ENCODE measurements at places on chromosomes 7 and 10. TPM values are rescaled to one million over a fixed set of nuclear protein-coding genes. Genes with fewer than 3 reads are reported as not detected.
A peak's percentile ranks its signal among the peaks of the same experiment; 100 is the strongest.

GRCh38 chr10:127648885-127649284 lies 88.1 kb upstream of the FOXI2 start:
- H3K4me1 ChIP-seq = no peaks in the 10 kb centered on the region
- DNase-seq = no peak
- no peaks in the 10 kb centered on the region for H3K27me3 ChIP-seq
- H3K4me3 ChIP-seq = no peak overlapping the region
- H3K36me3 ChIP-seq = no peaks in the 10 kb centered on the region

DNA sequence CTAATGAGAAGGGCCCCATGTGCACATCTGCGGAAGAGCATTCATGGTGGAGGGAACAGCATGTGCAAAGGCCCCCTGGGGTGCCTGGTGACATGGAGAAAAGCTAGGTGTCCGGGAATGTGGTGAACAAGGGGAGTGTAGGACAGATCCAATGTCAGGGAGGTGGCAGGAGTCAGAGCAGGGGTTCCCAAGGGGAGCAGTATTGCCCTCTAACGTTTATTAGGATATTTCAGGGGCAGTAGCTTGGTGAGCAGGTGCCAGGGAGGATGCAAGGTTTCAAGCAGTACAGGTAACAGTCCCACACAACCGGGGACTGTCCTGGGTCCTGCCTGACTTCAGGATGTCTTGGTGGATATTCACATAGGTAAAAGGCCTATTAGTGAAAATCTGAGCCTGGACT lies 209.6 kb downstream of the EMX2 start:
- no peaks in the 10 kb centered on the region for H3K36me3 ChIP-seq
- no peak overlapping the region for H3K4me3 ChIP-seq
- H3K27me3 ChIP-seq = no peaks in the 10 kb centered on the region
- no peak for DNase-seq

GRCh38 chr7:16645593-16646471 lies at the start of the genes ANKMY2 and BZW2:
Gene ANKMY2, minus strand, starts transcription at chr7:16645754. Its CDS starts 181 bp downstream, at chr7:16645573.
Gene BZW2, plus strand, starts transcription at chr7:16646181. Its CDS starts 19,263 bp downstream, at chr7:16665444.
- H3K27me3 ChIP-seq = no peaks in the 10 kb centered on the region
- peak; percentile 94 for DNase-seq
- peak within 1 kb of the TSS; percentile 91 for H3K27ac ChIP-seq
- H3K36me3 ChIP-seq = no peaks in the 10 kb centered on the region
- H3K4me1 ChIP-seq = no peaks in the 10 kb centered on the region

DNA sequence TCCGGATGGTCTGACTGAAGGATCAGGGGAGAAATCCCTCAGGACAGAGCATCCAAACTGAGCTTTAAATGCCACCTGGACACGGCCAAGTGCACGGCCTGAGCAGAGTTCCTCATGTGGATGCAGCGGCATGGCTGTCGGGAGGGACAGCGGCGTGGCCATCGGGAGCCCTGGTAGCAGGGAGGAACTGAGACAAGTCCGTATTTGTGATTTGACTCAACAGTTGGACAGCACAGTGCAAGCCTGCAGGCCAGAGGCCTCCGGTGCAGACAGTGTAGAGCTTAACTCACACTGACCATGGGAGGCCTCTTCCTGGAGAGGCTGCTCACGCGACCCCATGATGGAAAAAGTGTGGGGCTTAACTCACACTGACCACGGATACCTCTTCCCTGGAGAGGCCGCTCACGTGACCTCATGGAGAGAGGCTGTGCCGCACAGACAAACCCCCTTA lies 207.4 kb downstream of the DIP2C start:
- no peak overlapping the region for H3K4me3 ChIP-seq
- DNase-seq = no peak
- H3K27ac ChIP-seq = no peak overlapping the region
- no peaks in the 10 kb centered on the region for H3K27me3 ChIP-seq
- no peaks in the 10 kb centered on the region for H3K4me1 ChIP-seq

GRCh38 chr10:125859128-125859817 lies 21.8 kb downstream of the DHX32 start:
- no peaks in the 10 kb centered on the region for H3K4me1 ChIP-seq
- H3K27ac ChIP-seq = no peak overlapping the region
- no peak overlapping the region for H3K4me3 ChIP-seq
- H3K27me3 ChIP-seq = no peaks in the 10 kb centered on the region
- no peaks in the 10 kb centered on the region for H3K36me3 ChIP-seq

- no peak for DNase-seq
- no peaks in the 10 kb centered on the region for H3K4me1 ChIP-seq
- H3K27ac ChIP-seq = no peak overlapping the region
- H3K36me3 ChIP-seq = no peaks in the 10 kb centered on the region
- no peak overlapping the region for H3K4me3 ChIP-seq
Measured at GRCh38 chr7:141220263-141220880, 146.5 kb downstream of the TMEM178B start.

GRCh38 chr7:135553346-135553745 lies 4.4 kb upstream of the NUP205 start:
- H3K27me3 ChIP-seq = no peaks in the 10 kb centered on the region
- H3K27ac ChIP-seq = no peak overlapping the region
- H3K4me1 ChIP-seq = no peaks in the 10 kb centered on the region
- no peaks in the 10 kb centered on the region for H3K36me3 ChIP-seq

- H3K27ac ChIP-seq = no peak overlapping the region
- no peak overlapping the region for H3K4me3 ChIP-seq
- H3K27me3 ChIP-seq = no peaks in the 10 kb centered on the region
- H3K36me3 ChIP-seq = no peaks in the 10 kb centered on the region
- no peaks in the 10 kb centered on the region for H3K4me1 ChIP-seq
Measured at GRCh38 chr10:35711615-35712411, 69.7 kb upstream of the FZD8 start.

DNA sequence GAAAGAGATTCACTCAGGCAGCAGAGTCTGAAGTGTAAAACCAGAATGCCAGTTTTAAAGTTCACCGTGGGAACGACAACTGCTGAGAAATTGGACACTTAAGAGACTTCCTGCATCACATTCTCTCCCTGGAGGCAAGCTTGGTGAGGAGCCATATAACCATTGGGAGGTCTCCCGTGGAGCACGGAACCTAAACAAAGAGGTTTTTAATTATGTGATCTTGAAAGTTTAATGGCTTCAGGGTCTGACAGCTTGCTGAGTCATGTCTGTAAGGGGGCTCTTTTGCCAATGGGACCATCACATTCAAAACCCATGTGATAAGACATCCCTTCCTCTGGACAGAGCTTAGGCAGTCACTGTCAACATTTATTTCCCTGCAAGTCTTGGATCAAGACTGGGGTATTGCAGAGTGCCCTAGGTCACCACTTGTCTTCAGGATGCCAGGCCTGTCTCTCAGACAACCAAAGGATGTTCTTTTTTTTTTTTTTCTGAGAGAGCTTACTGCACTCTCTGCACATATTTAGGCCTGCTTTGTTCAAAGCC lies 674.4 kb downstream of the TYW1 start:
- no peak overlapping the region for H3K27ac ChIP-seq
- H3K4me1 ChIP-seq = no peaks in the 10 kb centered on the region
- no peaks in the 10 kb centered on the region for H3K27me3 ChIP-seq
- H3K4me3 ChIP-seq = no peak overlapping the region

GRCh38 chr7:73839743-73840714 lies 2.3 kb downstream of the METTL27 start:
- H3K4me3 ChIP-seq = no peak overlapping the region
- no peak overlapping the region for H3K27ac ChIP-seq
- H3K27me3 ChIP-seq = no peaks in the 10 kb centered on the region
- DNase-seq = no peak

DNA sequence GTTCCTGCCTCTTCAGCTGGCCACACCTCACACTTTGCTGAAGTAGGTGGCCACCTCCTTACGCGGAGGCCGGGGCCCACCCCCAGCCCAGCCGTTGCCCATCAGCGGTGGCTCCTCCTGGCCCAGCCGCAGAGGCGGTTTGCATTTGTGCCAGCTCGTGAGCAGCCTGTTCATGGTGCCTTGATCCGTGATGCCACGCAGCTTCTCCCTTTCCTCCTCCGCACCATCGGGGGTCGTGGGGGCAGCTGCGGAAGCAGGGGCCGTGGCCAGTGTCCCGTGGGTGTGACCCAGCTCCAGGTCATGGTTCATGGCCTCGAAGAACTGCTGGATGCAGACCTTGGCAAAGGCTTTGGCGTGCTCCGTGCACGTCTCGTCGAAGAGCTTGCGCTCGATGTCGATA lies 3.1 kb upstream of the CALHM2 start:
- H3K36me3 ChIP-seq = no peaks in the 10 kb centered on the region
- no peak overlapping the region for H3K27ac ChIP-seq

GRCh38 chr10:69723653-69724052 lies 78.1 kb upstream of the COL13A1 start:
- no peak for DNase-seq
- H3K27me3 ChIP-seq = no peaks in the 10 kb centered on the region
- no peaks in the 10 kb centered on the region for H3K4me1 ChIP-seq
- H3K36me3 ChIP-seq = no peaks in the 10 kb centered on the region
- no peak overlapping the region for H3K27ac ChIP-seq

DNA sequence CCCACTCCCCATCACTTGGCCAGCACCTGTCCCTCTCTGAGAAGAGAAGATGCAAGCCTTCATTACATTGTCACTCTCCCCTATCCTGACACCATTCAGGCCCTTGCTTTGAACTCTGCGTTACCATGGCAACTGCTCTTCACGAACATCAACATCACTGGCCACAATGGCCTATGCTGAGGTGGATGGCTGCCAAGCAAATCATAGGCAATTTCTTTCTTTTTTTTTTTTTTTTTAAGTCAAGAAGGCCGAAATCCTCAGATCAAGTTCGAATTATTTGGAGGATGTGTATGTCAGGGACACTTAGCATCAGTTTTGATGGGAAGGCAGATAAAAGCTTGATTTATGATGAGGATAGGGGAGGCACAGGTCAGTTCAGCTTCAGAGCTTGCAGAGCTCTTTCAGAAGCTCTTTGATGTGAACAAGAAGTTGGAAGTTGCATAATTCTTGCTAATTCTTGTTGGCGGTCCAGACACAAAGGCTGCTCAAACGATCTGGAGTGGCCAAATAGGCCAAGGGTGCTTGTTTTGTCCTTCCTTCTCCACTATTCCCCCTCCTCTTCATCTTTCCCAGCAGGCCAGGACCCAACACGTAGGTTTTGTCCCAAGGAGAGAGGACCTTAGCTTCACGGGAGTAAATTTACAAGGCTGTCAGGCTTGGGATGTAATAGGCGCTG lies 179.9 kb upstream of the NPVF start:
- H3K4me1 ChIP-seq = peaks cover 22% of the 10 kb centered on the region
- H3K4me3 ChIP-seq = no peak overlapping the region
- H3K27me3 ChIP-seq = no peaks in the 10 kb centered on the region
- peak overlapping the region; percentile 76 for H3K27ac ChIP-seq

DNA sequence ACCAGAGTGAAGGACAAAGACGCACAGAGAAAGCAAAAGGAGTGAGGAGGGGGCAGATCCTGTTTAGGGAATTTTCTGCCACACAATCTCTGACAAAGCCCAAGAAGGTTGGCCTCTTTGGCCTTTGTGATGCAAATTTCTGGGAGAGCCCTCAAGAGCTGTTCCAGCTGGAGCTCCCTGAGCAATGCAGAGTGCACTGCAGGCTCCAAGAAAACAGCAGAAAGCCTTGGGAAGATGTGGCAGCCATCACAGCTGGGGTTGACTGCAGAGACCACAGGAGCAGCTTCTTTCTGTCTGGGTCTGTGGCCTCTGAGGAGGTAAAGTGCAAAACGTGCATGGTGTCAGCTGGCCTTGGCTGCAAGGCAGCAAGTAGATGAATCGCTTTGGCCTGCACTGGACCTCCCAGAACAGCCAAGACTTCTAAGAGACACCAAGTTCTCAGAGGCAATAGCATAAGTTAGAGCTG lies 200.2 kb downstream of the ELMO1 start:
- DNase-seq = peak; percentile 57
- H3K36me3 ChIP-seq = no peaks in the 10 kb centered on the region
- H3K4me1 ChIP-seq = no peaks in the 10 kb centered on the region

DNA sequence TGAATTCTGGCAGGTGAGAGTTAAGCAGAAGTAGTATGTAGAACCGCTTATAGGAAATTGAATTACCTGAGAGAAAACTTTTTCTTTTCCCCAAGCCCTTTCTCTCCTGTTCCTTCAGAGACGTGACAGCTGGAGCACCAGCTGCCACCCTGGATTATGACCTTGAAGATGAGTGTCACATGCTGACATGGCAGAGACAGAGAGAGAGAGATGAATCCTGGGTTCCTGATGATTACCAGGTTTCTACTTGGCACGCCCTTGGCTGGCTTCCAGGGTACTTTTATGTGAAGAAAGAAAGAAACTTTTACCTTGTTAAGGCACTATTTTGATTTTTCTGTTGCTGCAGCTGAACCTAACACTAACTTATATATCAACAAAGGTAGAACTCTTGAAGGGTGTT lies 99.9 kb downstream of the GPR26 start:
- H3K36me3 ChIP-seq = no peaks in the 10 kb centered on the region
- no peaks in the 10 kb centered on the region for H3K27me3 ChIP-seq
- no peak overlapping the region for H3K4me3 ChIP-seq
- no peaks in the 10 kb centered on the region for H3K4me1 ChIP-seq
- H3K27ac ChIP-seq = no peak overlapping the region

DNA sequence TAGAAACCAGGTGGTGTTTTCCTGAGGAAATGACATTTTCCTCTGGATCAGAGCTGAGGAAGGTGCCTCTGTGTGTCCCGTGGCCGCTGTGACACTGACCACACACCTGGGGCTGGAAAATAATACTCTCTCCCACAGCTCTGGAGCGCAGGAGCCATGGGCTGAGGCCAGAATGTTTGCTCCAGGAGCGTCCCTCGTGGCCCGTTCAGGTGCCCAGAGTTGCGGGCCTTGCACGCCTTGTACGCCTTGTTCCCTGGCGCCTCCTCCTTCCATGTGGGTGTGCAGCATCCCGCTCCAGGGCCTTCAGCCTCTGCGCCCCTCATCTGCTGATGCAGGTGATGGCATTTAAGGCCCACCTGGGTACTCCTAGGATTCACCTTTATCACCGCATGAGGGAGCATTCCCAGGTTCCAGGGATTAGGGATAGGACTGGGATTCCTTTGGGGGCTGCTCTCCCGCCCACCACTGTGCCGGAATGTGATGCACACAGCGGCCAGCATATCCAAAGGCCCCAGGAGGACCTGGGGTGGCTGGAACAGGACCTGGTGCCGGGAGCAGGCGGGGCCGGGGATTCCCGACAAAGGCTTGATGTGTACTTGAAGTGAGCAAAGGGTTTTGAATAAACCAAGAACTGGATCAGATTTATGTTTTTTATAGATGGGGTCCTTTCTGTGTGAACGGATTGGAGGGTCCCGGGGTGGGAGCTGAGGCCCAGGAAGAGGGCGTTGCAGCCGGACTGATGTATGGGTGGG lies 44.0 kb downstream of the PITRM1 start:
- H3K36me3 ChIP-seq = no peaks in the 10 kb centered on the region
- no peaks in the 10 kb centered on the region for H3K4me1 ChIP-seq
- DNase-seq = no peak
- no peak overlapping the region for H3K4me3 ChIP-seq
- no peaks in the 10 kb centered on the region for H3K27me3 ChIP-seq

GRCh38 chr7:72503644-72504043 lies 91.5 kb upstream of the CALN1 start:
- no peaks in the 10 kb centered on the region for H3K27me3 ChIP-seq
- H3K4me1 ChIP-seq = no peaks in the 10 kb centered on the region
- H3K36me3 ChIP-seq = no peaks in the 10 kb centered on the region
- H3K4me3 ChIP-seq = no peak overlapping the region

- no peak overlapping the region for H3K27ac ChIP-seq
- no peaks in the 10 kb centered on the region for H3K36me3 ChIP-seq
- DNase-seq = no peak
- H3K4me3 ChIP-seq = no peak overlapping the region
- no peaks in the 10 kb centered on the region for H3K27me3 ChIP-seq
- H3K4me1 ChIP-seq = no peaks in the 10 kb centered on the region
Measured at GRCh38 chr10:117364110-117364960, 10.9 kb downstream of the PDZD8 start.

Gene COMTD1
- 25.5 TPM for total RNA-seq

Gene SSBP1
- 110 TPM for total RNA-seq

Gene LRRC18
- total RNA-seq = 0.21 TPM

Gene ADRA2A
- 0.88 TPM for total RNA-seq

Gene SEMA3A
- 5.3 TPM for total RNA-seq

Gene SPDYE16
- 0.35 TPM for total RNA-seq

Gene FOXI2
- 1.3 TPM for total RNA-seq

Gene HTR5A
- total RNA-seq = not detected

Gene INHBA
- 6.9 TPM for total RNA-seq

Gene CC2D2B
- total RNA-seq = 7.3 TPM

Gene PLEKHS1
- total RNA-seq = 0.14 TPM

Gene NKX2-3
- not detected for total RNA-seq
